Activated gamma-delta T cell treated with anti-CD3 and anti-CD28 coated beads, Interleukin-2, amount 50 U/mL, for 16 hours (primary cell): ENCODE measurements at places on chromosomes 4 and X.

- DNase-seq, result no peak
These were observed 33.7 kb downstream of the ARHGAP24 start for GRCh38 chr4:85508654-85509053.

DNA sequence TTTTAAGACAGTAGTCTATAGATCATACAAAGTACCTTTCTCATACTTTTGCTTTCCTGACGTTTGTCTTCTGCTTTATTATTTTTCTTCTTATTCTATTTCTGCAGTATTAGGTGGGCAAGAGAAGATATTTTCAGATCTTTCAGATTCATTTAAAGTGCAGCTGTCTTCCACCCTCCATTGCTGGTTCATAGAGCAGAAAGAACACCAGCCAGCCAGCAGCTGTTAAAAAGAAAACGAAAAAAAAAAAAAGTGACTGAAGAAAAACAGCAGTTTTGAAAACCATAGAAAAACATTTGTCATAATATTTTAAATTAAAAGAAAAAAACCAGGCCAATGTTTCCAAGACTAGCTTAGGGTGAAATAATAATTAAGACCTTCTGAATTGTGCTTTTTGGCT lies 42.9 kb downstream of the SMAD1 start:
- no peak for DNase-seq

DNA sequence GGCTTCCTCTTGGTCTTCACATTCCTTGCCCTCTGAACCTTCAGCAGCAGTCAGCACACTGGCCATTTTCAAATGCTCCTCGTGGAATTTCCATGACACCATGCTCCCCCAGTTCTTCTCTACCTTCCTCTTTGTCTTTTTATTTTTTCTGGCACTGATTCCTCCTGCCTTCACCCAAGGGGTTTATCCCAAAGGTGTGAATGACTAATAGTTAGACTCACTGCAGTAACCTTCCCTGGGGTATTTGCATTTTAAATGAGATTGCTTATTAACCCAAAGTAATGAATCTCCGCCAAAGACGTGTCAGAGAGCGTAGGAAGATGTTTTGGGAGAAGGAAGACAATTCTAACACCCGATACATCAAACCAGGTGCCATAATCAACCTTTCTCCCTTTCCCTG lies 36.2 kb downstream of the CD40LG start:
- DNase-seq, result no peak

- DNase-seq, result no peak
These were observed 13.0 kb downstream of the NR3C2 start for GRCh38 chr4:148429206-148429605.

DNA sequence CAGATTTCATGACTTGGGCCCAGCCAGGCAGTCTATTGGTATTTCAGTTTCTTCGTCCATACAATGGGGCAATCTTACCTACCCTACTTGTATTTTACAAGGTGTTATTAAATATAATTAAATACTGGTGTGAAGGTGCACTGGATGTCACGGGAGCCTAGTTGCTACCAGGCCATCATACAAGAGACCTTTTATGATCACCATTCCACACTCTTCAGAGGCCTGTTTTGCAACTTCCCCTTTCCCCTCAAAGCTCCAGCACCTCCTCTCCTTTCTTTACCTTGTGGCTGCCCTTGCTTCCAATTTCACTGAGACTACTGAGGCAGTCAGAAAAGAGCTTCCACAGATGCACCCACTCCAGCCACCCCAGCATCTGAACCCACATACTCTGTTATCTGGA lies 93.8 kb upstream of the HELT start:
- DNase-seq, result no peak

DNA sequence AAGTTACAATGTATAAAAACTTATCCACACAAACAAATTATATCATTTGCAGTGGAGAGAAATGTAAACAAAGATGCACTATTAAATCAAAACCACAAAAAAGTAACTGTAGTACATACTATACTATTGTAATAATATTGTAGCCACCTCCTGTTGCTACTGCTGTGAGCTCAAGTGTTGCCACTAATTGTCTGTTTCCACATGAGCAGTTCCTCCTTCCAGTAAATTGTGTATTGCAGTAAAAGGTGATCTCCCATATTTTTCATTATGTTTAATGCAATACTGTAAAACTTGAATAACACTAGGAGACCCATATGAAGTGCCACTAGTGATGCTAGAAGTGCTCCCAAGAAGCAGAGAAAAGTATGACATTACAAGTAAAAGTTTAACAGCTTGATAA lies 11.7 kb downstream of the LIN54 start:
- DNase-seq, result no peak

DNA sequence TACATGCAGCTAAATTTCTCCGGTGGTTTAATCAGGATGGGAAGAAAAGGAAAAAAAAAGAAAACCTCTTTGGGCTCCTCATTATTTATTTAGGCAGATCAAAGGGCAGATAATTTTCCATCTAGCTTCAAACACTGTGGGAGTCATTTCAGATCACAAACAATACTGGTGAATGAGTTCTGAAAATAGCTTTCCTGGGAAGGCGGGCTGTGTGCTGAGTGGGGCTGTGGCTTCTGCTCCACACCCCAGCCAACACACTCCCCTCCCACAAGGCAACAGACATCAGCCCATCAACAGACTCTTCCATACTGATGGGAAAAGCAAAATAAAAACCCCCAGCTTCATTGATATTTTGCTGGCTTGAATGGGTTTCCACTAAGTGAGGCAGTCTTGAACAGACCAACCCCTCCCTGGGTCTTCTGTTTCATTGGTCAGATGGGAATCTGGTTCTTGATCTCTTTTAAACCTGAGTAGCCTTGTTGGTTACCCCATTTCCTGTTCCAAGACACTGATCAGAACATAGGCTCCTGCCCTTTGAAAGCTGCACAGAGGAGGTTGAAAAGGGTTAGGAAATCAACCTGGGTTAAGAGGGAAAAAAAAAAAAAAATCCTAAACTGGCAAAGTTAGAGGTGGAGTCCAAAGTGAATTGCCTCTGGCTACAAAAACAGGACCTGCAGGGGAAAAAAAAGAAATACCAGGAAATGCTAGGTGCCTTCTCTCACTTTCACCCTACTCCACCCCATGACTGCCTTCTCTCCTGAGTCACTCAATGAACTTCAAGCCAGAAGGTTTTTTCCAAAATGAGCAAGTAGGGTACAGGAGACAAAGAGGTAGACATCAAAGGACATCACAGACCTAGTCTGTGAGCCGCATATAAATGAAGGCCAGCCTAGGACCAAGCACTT lies 20.0 kb downstream of the AMOT start:
- DNase-seq, result no peak

DNA sequence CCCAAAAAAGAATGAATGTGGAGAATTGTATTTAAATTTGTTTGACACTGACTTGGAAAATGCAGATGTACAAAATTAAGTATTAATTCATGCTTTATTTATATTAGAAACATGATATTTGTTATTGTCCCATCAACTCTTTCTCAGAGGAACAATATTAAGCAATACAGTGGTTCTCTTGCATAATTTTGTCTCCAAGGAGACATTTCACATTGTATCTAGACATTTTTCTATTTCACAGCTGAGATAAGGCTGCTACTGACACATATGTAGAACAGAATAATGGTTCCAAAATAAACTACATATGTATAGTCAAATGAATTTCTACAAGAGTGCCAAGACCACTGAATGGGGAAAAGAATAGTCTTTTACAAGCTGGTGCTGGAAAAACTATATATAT lies 427.9 kb upstream of the SPANXN1 start:
- DNase-seq, result no peak

GRCh38 chr4:56227301-56227835 lies 159.9 kb downstream of the AASDH start:
- DNase-seq, result no peak

DNA sequence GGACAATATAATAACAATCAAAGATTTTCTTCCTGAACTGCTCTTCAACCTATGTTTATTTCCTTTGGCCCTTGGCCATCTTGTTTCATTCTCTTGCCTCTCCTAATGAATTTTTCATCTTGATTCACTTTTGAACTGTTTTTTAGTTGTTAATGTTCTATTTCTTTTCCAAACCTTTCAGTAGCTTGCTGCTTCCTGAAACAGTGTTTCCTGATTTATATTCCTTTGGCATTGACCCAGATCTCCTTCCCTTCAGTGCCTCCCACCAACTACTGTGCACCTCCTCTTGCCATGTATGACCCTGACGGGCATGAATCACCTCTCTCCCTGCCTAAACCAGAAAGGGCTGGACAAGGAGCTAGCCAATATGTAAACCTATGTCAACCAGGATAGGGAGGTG lies 25.6 kb upstream of the SPP1 start:
- DNase-seq, result no peak

GRCh38 chrX:103776546-103776945 lies at the start of gene PLP1:
Gene PLP1, plus strand, starts transcription at chrX:103776840. Its CDS starts 156 bp downstream, at chrX:103776996.
- no peak for DNase-seq

GRCh38 chrX:5163663-5164062 lies 1065.0 kb downstream of the NLGN4X start:
- no peak for DNase-seq

GRCh38 chr4:30863021-30863420 lies 142.9 kb downstream of the PCDH7 start:
- DNase-seq, result no peak

GRCh38 chrX:136731798-136732197 lies 48.9 kb downstream of the ARHGEF6 start:
- no peak for DNase-seq

DNA sequence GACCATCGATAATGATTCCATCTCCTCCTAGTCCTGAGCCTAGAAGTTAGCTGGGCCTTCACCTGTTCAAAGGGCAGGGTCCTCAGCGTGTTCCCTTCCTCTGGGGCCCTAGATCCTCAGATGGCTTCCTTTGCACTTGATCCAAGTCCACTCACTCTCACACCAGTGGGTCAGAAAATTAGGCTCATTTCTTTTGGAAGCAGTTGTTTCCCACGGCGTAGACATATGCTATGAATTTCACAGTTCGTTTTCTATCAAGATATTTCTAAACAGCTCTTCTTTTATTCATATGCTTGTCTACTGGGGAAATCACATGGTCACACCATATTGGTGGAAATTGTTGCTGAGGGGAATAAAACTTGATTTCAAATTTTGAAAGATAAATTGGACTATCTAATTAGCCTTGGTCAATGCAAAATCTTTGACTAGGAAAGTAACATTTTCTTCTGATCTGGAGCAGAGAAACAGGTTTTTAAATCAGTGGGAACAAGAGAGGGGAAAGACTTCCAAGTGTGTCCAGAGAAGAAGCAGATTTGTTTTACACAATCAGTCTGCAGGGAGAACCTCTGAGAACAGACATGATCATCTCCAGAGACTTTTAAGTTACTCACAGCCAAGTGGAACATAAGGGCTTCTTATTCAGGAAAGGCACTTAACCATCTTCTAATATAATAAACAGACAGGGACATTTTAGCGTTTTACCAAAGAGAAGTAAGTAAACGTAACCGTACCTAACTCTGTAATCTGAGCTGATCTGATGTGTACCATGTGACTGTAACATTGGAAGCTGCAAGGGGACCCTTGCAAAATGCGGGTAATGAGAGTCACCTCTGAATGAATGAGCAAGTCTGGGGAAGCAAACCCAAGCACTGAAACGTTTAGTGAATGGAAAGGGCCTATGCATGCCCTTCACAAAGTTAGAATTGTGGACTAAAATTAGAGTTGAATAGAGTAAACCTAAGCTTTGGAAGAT lies 455.7 kb upstream of the FAT1 start:
- DNase-seq, result no peak

GRCh38 chr4:89136525-89136924 lies 25.2 kb downstream of the TIGD2 start:
- no peak for DNase-seq

GRCh38 chr4:102547973-102548372 lies 46.8 kb downstream of the NFKB1 start:
- DNase-seq, result no peak

- no peak for DNase-seq
These were observed 90.0 kb upstream of the GRPR start for GRCh38 chrX:16033331-16033730.

DNA sequence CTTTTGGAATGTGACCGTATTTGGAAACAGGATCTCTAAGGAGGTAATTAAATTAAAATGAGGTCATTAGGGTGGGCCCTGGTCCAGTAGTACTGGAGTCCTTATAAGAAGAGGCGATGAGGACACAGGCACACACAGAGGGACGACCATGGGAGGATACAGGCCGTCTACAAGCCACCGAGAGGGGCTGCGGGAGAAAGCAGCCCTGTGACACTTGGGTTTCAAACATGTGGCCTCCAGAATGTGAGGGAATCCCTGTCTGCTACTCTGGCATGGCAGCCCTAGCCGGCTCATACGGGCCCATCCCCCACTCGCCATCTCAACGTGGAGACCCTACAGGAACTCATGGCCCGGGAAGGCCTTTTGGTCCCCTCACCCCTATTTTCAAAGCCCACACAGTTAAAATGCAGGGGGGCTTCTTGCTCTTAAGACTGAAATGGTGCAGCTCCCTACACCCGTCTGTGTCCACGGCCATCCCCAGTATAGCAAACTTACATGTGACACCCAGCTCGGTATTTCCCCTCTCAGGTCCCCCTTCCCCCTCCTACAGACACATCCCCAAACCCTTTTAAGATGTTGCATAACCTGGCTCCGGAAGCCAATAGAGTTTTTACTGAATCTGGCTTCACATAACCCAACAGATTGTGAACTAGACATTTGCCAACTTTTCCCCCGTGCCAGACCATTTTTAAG lies 124.1 kb upstream of the TBL1X start:
- DNase-seq, result peak; percentile 19

DNA sequence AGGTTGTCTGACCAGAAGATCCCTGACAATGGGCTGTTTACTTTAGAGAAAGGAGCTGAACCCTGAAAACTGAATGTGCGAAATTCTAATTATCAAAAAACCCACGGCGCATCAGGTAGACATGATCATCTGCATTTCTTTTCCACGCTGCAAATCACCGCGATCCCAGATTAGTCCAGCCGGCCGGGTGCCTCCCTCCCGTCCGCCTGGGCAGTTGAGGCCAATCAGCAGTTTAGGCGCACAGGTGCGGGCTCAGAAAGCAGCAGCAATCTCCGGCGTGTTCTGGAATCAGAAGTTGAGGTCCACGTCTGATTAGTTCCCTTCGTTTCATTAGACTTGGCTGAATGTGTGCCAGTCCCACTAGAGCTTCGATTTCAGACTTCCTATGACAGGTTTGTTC lies 73.9 kb downstream of the ACOX3 start:
- no peak for DNase-seq

DNA sequence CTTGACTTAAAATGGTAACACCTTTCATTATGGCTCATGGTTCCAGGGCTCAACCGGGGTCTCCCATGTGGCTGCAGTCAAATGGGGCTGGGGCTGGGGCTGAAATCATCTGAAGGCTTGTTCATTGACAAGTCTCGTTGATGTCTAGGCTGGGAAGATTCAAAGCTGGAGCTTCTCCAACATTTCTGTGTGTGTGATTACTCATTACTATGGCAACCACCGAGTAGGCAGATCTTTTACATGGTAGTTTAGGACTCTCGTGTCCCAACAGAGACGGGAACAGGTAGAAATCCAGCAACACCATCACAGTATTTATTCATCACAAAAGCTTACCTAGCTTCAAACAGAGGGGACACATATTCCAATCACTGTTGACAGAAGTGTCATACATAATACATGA lies 7.8 kb downstream of the YTHDC1 start:
- no peak for DNase-seq
